Occipital lobe (tissue), 3 donors: ENCODE measurements at places on chromosomes 2 and 18. TPM values are rescaled to one million over a fixed set of nuclear protein-coding genes. Genes with fewer than 3 reads are reported as not detected.

GRCh38 chr2:27019931-27020855, 12.6 kb upstream of the TMEM214 start:
- no peak for DNase-seq

DNA sequence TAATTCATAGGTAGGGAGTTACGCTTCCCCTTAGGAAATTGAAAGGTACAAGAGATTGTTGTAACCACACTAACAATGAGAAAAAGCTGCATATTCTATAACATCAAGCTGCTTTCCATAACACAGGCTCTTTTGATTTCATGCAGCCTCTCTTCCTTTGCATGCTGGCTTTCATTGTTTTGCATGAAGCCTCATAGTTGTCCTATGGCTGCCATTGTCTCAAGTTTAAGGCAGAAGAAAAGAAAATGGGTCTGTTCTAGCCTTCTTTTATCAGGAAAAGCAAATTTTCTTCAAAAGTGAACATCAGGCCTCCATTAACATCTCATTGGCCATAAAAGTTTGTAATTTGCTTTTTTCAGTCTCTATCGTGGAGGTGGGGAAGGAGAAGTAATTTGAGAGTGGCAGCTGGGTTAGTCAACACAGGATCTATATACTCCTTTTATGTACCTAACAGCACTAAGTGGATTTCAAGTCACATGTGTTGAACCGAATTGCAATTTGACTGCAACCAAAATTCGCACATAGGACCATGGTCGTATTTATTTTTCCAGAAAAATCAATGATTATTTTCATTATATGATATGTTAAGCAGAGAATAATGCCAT, 248.5 kb upstream of the RND3 start:
- DNase-seq, result no peak

DNA sequence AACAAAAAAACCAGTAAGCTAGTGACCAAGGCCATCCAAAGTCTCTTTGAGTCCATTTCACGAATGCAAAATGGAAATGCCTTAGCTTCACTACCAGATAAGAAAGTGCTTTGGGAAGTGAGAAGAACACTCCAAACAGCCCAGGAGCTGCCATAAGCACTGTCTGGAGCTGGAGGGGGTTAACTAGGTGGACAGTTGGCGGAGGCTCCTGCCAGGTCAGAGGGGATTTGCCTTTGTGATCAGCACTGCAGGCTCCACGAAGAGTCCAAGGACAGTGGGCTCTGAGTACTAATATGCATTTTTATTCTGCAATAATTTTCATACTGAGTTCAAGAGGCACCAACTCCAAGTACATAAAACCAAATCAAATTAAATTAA, 233.3 kb upstream of the SMAD2 start:
- DNase-seq, result no peak

ELP2 gene
- 217 TPM for total RNA-seq

GRCh38 chr2:217790681-217791392, 212.0 kb downstream of the TNS1 start:
- peak; percentile 26 for DNase-seq

DNA sequence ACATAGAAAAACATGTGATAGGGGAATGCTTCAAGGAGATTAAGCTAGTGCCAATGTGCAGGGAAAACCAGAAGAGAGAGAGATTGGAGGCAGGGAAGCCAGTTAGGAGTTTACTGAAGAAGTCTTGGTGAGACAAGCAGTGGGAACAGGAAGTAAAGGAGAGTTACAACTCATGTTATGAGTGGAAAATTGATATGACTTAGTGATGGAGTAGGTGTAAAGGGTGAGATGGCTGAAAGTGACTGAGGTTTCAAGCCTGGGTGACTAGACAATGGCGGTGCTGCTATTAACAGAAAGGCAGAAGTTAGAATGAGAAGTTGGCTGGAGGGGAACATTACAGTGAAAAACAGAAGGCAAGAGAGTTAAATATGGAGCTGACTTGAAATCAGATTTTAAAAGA, 16.5 kb downstream of the DOK1 start:
- DNase-seq, result no peak

GRCh38 chr18:13253786-13254688, 35.5 kb downstream of the LDLRAD4 start:
- no peak for DNase-seq

GRCh38 chr18:8603663-8604520, 5.3 kb upstream of the RAB12 start:
- DNase-seq, result no peak

DNA sequence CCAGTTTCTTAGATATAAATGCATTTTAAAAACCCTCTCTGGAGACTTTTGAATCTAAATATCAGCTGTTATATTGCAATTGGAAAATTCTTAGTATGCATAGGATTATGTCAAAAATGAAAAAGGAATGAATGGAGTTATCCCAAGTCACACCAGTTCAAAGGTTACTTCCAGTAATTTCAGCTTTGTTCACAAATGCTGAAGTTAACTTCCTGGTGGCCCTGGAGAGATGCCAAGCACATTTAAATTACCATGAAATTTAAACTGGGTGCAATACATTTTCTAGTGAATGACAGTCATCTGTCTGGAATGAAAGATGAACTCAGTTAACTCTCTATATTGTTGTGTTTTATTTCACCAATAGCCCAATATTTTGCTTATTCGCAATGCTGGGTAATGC, 753.9 kb downstream of the SUCLG1 start:
- no peak for DNase-seq

CYTIP gene
- total RNA-seq, result 5.1 TPM

SLC16A14 gene
- 66.8 TPM for total RNA-seq

- no peak for DNase-seq
Observed at GRCh38 chr2:3557639-3558204, 411 bp downstream of the RNASEH1 start.

FEV gene
- total RNA-seq, result not detected

LCLAT1 gene
- 34.8 TPM for total RNA-seq

- no peak for DNase-seq
Observed at GRCh38 chr2:238134393-238134785, 4.1 kb upstream of the KLHL30 start.

- no peak for DNase-seq
Observed at GRCh38 chr2:20177556-20178248, 47.2 kb downstream of the SDC1 start.

GRCh38 chr2:1461507-1462390, 48.5 kb downstream of the TPO start:
- DNase-seq, result no peak

ALPG gene
- total RNA-seq, result not detected

DNA sequence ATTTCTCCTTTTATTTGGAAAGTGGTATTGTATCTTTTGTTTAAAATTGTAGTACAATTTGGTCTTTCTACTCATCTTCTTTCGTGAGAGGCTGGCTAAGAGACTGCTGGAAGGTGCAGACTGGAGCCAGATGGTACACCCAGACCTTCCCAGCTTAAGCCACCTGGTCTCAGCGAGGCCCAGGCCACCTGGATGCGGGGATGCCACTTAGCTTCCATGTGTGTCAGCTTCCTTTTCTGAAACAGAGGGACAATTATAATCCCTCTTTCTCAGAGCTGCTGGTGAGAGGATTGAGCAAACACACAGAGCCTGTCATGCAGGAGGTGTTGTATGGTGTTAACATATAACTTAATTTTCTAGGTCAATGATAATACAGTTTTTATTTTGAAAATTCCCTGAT, 17.4 kb downstream of the FARP2 start:
- DNase-seq, result no peak

GRCh38 chr2:111918383-111918806, 20.0 kb downstream of the MERTK start:
- no peak for DNase-seq

DNA sequence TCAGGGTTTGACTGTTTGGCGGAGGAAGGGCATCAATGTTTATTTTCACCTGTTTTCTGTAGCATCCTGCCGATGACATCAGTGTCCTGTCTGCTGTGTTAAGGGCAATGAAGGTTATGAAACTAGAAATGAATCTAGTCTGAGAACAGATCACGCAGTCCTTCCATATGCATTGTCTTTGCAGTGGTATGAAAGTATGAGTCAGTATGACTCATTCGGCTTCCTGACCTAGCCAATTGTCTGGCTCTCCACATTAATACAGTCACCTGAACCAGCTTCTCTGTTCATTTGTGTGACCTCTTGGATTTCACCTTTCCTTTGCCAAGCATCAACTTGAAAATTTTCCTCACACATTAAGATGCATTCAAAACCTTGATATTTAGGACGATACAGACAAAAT, 353.8 kb downstream of the RND3 start:
- DNase-seq, result no peak

DNA sequence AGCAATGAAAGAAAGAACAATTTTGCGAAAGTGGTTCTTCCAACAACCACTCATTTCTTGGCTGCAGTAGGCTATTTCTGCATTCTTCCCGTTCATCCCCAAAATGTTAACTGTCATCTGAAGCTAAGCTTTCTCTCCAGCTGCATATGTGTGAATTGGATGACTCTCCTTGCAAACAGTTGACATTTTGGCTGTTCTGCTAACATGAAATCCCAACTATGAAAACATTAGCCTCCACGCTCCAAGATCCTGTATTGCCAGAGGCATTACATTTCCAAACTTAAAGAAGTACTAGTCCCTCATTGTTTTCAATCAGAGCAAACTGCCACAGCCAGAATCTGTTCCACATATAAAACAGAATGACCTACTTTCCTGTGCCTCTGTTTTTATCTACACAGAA, 88.5 kb downstream of the TGIF1 start:
- DNase-seq, result no peak

GRCh38 chr2:26562811-26563645, 78.1 kb downstream of the CIB4 start:
- DNase-seq, result no peak

DNA sequence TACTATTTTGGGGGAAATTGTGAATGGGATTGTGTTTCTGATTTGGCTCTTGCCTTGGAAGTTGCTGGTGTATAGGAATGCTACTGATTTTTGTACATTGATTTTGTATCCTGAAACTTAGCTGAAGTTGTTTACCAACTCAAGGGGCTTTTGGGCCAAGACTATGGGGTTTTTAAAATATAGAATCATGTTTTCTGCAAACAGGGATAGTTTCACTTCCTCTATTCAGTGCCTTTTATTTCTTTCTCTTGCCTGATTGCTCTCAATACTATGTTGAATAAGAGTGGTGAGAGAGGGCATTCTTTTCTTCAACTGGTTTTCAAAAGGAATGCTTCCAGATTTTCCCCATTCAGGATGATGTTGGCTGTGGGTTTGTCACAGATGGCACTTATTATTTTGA, 1383.8 kb upstream of the ACVR2A start:
- DNase-seq, result no peak

DNA sequence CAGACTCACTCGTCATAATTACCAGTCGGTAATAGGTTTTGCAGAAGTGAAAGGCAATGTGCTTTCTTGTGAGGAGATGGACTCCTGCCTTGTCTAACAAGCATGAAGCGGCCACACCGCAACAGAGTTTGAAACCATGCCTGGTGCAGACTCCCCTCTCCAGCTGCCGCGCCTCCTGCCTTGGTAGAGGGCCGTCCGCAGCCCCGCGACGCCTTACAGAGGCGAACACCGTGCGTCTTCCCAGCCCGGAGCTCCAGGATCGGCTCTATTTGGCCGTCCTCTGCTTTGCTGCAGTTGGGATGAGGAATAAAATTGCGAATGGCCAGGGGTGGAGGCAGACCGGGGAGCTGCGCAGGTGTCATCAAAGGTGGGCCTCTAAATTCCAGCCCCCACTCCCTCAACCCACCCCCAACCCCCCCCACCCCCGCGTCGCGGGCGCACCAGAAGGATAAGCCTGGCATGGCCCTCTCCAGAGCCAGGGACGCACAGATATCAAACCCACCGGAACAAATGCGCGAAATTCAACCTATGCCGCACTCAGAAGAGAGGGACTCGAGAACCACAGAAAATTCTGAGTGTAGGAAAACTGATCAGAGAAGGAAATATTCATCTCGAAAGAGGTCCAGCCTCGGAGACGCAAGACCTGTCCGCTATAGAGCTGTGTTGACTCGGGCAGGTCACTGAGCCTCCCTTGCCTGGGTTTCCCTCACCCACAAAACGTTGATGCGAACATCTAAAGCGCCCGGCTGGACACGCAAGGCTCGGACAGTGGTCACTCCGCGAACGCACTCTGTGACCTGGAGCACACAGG, 1.1 kb downstream of the TRABD2A start:
- DNase-seq, result no peak

TFCP2L1 gene
- total RNA-seq, result 0.47 TPM

CCDC178 gene
- total RNA-seq, result 1.1 TPM

SRD5A2 gene
- total RNA-seq, result not detected

ARHGEF33 gene
- 3.9 TPM for total RNA-seq

CPLX4 gene
- not detected for total RNA-seq

- DNase-seq, result no peak
Observed at GRCh38 chr2:169819106-169819505, 5.6 kb downstream of the METTL5 start.

CYP27C1 gene
- 2.2 TPM for total RNA-seq

SPC25 gene
- 3.4 TPM for total RNA-seq

- DNase-seq, result no peak
Observed at GRCh38 chr2:62306751-62307468, 111.0 kb downstream of the B3GNT2 start.

GPAT2 gene
- 1.6 TPM for total RNA-seq

GRCh38 chr2:165287094-165287778, 48.0 kb downstream of the SCN2A start:
- DNase-seq, result no peak

DNA sequence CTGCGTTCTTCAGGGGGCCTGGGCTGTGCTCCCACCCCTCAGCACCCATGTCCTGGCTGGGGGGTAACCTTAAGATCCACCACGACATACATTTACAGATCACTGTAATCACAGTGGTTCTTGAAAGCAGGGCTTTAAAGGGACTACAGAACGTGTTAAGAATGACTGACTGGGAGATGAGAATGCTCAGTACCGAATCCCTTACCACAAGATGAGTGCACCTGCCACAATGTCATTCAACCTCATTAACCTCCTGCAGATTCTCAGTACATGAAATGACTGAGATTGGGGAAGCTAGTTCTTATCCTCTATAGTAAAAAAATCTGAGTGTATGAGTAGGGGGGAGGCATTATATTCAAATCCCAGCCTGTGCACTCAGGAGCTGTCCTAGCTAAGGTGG, 10.5 kb upstream of the PIEZO2 start:
- DNase-seq, result no peak

- DNase-seq, result no peak
Observed at GRCh38 chr2:186516396-186516795, 30.3 kb downstream of the ZC3H15 start.

- DNase-seq, result no peak
Observed at GRCh38 chr18:13241083-13241892, 22.7 kb downstream of the LDLRAD4 start.

- DNase-seq, result no peak
Observed at GRCh38 chr2:153455861-153456260, 22.7 kb downstream of the RPRM start.

DNA sequence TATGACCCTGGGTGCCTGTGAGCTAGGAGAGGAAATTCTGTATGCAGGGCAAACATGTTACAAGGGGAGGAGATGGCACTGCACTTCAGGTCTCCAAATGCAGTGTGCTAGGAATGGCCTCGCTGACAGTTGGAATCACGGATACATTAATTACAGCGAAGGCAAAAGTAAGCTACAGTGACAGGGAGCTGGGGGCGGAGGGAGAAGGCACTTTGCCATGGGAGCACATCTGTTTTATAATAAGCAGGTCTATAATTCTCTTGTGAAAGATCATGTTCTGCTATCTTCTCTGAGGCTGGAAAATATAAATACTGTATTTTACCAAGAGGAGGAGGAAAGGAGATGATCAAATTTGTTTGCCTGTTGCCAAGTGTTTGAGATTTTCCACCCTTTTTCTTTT, 56.3 kb upstream of the FZD5 start:
- no peak for DNase-seq

UGT1A6 gene
- not detected for total RNA-seq
